Activated CD4-positive, alpha-beta memory T cell treated with anti-CD3 and anti-CD28 coated beads for 36 hours (primary cell): ENCODE measurements at places on chromosomes 16 and 17. TPM values are rescaled to one million over a fixed set of nuclear protein-coding genes. Genes with fewer than 3 reads are reported as not detected.

GRCh38 chr17:56785405-56785804 is 48.3 kb downstream of the C17orf67 start:
- no peak overlapping the region for H3K4me3 ChIP-seq
- peaks cover 35% of the 10 kb centered on the region for H3K4me1 ChIP-seq
- peak; percentile 22 for DNase-seq
- peaks cover 2% of the 10 kb centered on the region for H3K27me3 ChIP-seq

The SLC16A11 gene
- total RNA-seq, result 1.4 TPM

The NPIPB2 gene
- total RNA-seq, result 6.3 TPM

GRCh38 chr17:62790564-62790986 is 17.5 kb downstream of the MARCHF10 start:
- H3K27me3 ChIP-seq, result peaks cover 11% of the 10 kb centered on the region
- H3K4me1 ChIP-seq, result peaks cover 9% of the 10 kb centered on the region
- H3K4me3 ChIP-seq, result no peak overlapping the region
- H3K27ac ChIP-seq, result no peak overlapping the region

The MLX gene
- 39.7 TPM for total RNA-seq

DNA sequence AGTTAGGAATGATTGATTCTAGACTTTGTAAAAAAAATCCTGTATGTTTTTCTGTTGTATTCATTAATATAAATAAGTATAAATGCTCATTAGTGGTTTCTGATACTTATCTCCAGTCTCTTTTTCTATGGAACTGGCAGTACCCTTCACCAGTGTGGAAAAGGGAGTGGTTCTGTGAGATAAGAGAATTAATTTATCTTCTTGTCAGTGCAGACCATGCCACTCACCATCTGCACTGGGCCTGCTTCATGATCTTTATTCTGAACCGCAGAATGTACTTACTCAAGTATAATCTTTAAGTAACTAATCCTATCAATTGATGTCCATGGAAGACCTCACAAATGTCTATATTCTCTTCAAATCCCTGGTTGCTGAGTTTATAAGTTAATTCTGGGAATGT is 836.1 kb upstream of the CDH8 start:
- DNase-seq, result no peak
- no peaks in the 10 kb centered on the region for H3K27me3 ChIP-seq
- no peaks in the 10 kb centered on the region for H3K36me3 ChIP-seq
- no peak overlapping the region for H3K4me3 ChIP-seq
- no peaks in the 10 kb centered on the region for H3K4me1 ChIP-seq

The HS3ST4 gene
- total RNA-seq, result not detected

- H3K27ac ChIP-seq, result no peak overlapping the region
- no peak for DNase-seq
- H3K36me3 ChIP-seq, result no peaks in the 10 kb centered on the region
- no peaks in the 10 kb centered on the region for H3K27me3 ChIP-seq
- H3K4me1 ChIP-seq, result peaks cover 69% of the 10 kb centered on the region
- no peak overlapping the region for H3K4me3 ChIP-seq
Observed at GRCh38 chr17:12047681-12048376, 27.2 kb downstream of the MAP2K4 start.

The CES3 gene
- 3.0 TPM for total RNA-seq

The HAS3 gene
- total RNA-seq, result 0.10 TPM

DNA sequence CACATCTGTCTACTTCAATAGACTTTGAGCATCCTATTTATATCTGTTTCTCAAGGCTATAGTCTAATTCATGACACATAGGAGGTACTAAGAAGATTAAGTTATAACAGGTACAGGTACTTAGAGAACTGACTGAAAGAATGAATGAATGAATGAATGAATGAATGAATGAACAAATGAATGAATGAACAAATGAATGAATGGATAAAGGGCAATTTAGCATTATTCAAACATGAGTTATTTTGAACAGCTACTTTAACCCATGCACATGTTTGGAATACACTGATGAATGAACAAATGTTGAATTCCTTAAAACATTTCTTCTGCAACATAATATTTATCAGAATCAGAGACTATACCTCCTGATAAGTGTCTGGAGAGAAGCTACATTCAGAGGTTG is 1165.6 kb upstream of the CDH8 start:
- no peaks in the 10 kb centered on the region for H3K36me3 ChIP-seq
- H3K4me3 ChIP-seq, result no peak overlapping the region
- no peak for DNase-seq
- no peaks in the 10 kb centered on the region for H3K27me3 ChIP-seq
- no peak overlapping the region for H3K27ac ChIP-seq

GRCh38 chr17:66665194-66665593 is 169.7 kb upstream of the CACNG5 start:
- peaks cover 82% of the 10 kb centered on the region for H3K4me1 ChIP-seq
- peaks cover 25% of the 10 kb centered on the region for H3K36me3 ChIP-seq
- no peak for DNase-seq
- no peaks in the 10 kb centered on the region for H3K27me3 ChIP-seq
- H3K27ac ChIP-seq, result no peak overlapping the region
- H3K4me3 ChIP-seq, result no peak overlapping the region

The PCYT2 gene
- 28.8 TPM for total RNA-seq

The MYH2 gene
- not detected for total RNA-seq

DNA sequence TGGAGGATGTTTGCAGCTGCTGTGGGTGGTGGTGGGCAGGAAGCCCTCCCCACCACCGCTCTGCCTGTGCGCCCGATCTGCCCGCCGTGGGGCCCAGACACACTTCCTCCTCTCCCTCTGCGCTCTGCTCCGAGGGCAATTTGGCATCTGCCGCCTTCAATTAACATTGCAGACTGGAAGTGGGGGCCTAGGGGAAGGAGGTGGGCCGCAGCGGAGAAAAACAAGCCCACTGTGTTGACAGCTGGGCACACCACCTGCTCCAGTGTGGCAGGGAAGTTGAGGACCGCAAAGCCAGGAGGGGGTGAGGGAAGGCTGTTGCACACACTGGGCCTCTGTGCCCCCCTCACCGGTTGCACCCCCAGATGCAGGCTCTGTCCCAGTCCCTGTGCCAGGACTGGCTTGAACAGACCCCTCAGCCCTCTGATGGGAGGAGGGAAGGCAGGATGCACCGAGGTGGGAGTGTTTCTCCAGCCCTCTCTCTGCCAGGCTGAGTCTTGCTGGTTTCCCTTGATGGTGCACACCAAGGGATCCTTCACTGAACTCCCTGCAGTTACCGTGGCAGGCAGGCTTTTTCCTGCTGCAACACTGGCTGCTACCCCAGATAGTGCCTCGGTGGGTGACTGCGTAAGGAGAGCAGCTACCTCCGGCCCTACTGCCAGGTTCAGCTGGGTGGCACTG is 72.8 kb upstream of the MED9 start:
- peak; percentile 64 for DNase-seq
- peaks cover 51% of the 10 kb centered on the region for H3K4me1 ChIP-seq
- H3K4me3 ChIP-seq, result peak overlapping the region; percentile 5

- no peak overlapping the region for H3K4me3 ChIP-seq
- no peak overlapping the region for H3K27ac ChIP-seq
- H3K27me3 ChIP-seq, result peaks cover under 1% of the 10 kb centered on the region
- no peaks in the 10 kb centered on the region for H3K4me1 ChIP-seq
- DNase-seq, result no peak
Observed at GRCh38 chr16:66322174-66322573, 44.3 kb upstream of the CDH5 start.

GRCh38 chr17:19421219-19421618 is 10.2 kb downstream of the RNF112 start:
- peaks cover 17% of the 10 kb centered on the region for H3K4me1 ChIP-seq
- no peak overlapping the region for H3K27ac ChIP-seq
- H3K4me3 ChIP-seq, result no peak overlapping the region
- peaks cover 4% of the 10 kb centered on the region for H3K27me3 ChIP-seq

DNA sequence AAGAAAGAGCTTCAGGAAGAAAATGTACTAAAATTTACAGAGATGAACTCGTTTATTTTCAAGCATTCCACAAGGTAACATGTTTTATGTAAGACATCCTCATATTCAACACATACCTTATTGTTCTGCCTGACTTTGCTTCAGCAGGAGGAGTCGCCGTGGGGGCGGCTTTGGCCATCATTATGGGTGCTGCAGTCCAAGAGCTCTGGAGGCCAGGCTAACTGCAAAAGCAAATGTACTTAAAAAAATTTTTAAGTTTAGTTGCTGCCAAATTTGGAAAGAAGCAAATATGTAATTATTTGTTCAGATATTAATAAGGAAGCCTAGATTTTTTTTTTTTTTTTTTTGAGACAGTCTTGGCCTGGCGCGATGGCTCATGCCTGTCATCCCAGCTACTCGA is 4.1 kb upstream of the SPG7 start:
- no peaks in the 10 kb centered on the region for H3K27me3 ChIP-seq
- no peaks in the 10 kb centered on the region for H3K36me3 ChIP-seq
- no peak overlapping the region for H3K27ac ChIP-seq
- no peak overlapping the region for H3K4me3 ChIP-seq
- DNase-seq, result no peak
- peaks cover 23% of the 10 kb centered on the region for H3K4me1 ChIP-seq

DNA sequence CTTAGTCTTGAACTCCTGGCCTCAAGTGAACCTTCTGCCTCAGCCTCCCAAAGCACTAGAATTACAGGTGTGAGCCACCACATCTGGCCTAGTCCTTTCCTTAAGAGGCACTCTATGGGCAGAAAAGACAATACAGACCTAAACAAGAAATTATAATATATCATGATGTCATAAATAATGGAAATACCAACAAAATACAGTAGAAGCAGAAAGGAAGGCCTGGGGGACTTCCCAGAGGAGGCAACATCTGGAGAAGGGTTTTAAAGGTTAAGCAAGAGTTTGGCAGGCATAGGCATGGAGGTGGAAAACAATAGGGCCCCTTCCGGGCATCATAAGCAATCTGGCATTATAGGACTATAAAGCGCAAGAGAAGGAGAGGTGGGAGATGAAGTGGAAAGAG is 24.9 kb upstream of the GNA13 start:
- H3K4me3 ChIP-seq, result no peak overlapping the region
- no peak overlapping the region for H3K27ac ChIP-seq
- no peak for DNase-seq
- no peaks in the 10 kb centered on the region for H3K4me1 ChIP-seq

DNA sequence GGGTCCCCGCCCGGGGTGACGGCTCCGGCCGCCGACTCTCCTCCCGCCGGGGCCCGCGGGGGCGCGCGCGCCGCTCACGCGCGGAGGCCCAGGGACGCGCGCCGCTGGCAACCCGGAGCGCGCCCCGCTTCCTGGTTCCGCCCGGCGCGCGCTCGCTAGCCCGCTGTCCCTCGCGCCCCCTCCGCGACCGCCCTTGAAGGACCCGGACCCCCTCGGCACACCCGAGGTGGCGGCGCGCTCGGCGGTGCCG is at the start of gene STAT5B:
STAT5B (minus strand) TSS at position 33 of the 250 bp plus-strand sequence. CDS start 44,264 bp downstream, outside the sequence.
- peak; percentile 74 for DNase-seq
- peaks cover 34% of the 10 kb centered on the region for H3K4me1 ChIP-seq
- H3K27me3 ChIP-seq, result no peaks in the 10 kb centered on the region
- peak within 1 kb of the TSS; percentile 93 for H3K4me3 ChIP-seq
- H3K27ac ChIP-seq, result peak within 1 kb of the TSS; percentile 97
- peaks cover 24% of the 10 kb centered on the region for H3K36me3 ChIP-seq

- no peaks in the 10 kb centered on the region for H3K27me3 ChIP-seq
- no peaks in the 10 kb centered on the region for H3K36me3 ChIP-seq
- H3K27ac ChIP-seq, result no peak overlapping the region
Observed at GRCh38 chr17:59504821-59505220, 60.6 kb upstream of the DHX40 start.

GRCh38 chr17:30554839-30555751 is 77.9 kb downstream of the GOSR1 start:
- H3K4me1 ChIP-seq, result peaks cover 5% of the 10 kb centered on the region
- no peak overlapping the region for H3K4me3 ChIP-seq
- peak; percentile 15 for DNase-seq
- no peaks in the 10 kb centered on the region for H3K36me3 ChIP-seq
- no peak overlapping the region for H3K27ac ChIP-seq

GRCh38 chr17:20852990-20853370 is 189.8 kb downstream of the USP22 start:
- no peak overlapping the region for H3K4me3 ChIP-seq
- H3K27ac ChIP-seq, result no peak overlapping the region
- H3K27me3 ChIP-seq, result peaks cover 45% of the 10 kb centered on the region
- peaks cover 15% of the 10 kb centered on the region for H3K4me1 ChIP-seq
- no peaks in the 10 kb centered on the region for H3K36me3 ChIP-seq

The COPZ2 gene
- 4.9 TPM for total RNA-seq

GRCh38 chr16:4097826-4098240 is 18.4 kb downstream of the ADCY9 start:
- H3K36me3 ChIP-seq, result no peaks in the 10 kb centered on the region
- H3K27me3 ChIP-seq, result no peaks in the 10 kb centered on the region
- no peak overlapping the region for H3K27ac ChIP-seq
- no peak for DNase-seq
- no peak overlapping the region for H3K4me3 ChIP-seq
- no peaks in the 10 kb centered on the region for H3K4me1 ChIP-seq

The PRSS33 gene
- total RNA-seq, result not detected

GRCh38 chr17:38732376-38733281 is 2.5 kb downstream of the CISD3 start:
- peaks cover 61% of the 10 kb centered on the region for H3K4me1 ChIP-seq
- peak overlapping the region; percentile 91 for H3K27ac ChIP-seq
- H3K36me3 ChIP-seq, result peaks cover 22% of the 10 kb centered on the region
- no peak for DNase-seq

The SDR42E2 gene
- total RNA-seq, result 0.10 TPM

- no peak overlapping the region for H3K27ac ChIP-seq
- H3K4me3 ChIP-seq, result no peak overlapping the region
- no peak for DNase-seq
- no peaks in the 10 kb centered on the region for H3K4me1 ChIP-seq
Observed at GRCh38 chr17:41278176-41278955, 2.9 kb downstream of the KRTAP9-7 start.

The CMTM4 gene
- total RNA-seq, result 2.8 TPM

The SKAP1 gene
- total RNA-seq, result 77.6 TPM

The NOTUM gene
- total RNA-seq, result 0.40 TPM

DNA sequence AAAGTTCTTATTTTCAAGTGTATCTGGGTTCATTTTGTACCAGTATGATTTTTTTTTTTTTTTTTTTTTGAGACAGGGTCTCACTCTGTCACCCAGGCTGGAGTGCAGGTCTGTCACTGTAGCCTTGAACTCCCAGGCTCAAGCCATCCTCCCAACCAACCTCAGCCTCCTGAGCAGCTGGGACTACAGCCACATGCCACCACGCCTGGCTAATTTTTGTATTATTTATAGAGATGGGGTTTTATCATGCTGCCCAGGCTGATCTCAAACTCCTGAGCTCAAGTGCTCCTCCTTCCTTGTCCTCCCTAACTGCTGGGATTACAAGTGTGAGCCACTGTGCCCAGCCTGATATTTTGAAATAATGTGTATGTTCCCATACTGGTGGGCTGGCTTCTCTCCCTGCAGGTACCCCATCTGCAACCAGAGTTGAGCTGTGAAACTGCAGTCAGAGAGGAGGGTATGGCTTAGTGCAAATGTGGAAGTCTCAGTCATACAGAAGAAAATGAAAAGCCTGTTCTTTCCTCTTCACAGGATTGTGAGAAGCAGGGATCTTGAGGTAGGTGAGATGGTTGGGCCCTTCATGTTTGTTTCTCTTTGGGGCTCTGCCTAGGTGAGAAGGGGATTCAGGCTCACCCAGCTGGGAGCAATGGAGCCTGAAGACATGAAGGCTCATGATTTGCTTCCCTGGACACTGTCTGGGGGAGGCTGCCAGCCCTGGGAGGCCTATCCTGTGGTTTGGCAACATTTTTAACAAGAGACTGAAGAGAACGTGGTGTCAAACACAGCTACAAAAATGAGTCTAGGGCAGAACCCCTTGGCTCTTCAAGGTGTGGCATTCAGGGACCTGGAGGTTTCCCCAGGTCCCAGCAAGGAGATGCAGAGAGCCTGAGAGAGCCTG is 41.3 kb upstream of the SIAH1 start:
- H3K4me3 ChIP-seq, result no peak overlapping the region
- no peaks in the 10 kb centered on the region for H3K4me1 ChIP-seq
- H3K36me3 ChIP-seq, result no peaks in the 10 kb centered on the region
- H3K27me3 ChIP-seq, result no peaks in the 10 kb centered on the region
- no peak overlapping the region for H3K27ac ChIP-seq
- DNase-seq, result no peak
